ENCODE measurements at places on chromosomes 7 and 10.

DNA sequence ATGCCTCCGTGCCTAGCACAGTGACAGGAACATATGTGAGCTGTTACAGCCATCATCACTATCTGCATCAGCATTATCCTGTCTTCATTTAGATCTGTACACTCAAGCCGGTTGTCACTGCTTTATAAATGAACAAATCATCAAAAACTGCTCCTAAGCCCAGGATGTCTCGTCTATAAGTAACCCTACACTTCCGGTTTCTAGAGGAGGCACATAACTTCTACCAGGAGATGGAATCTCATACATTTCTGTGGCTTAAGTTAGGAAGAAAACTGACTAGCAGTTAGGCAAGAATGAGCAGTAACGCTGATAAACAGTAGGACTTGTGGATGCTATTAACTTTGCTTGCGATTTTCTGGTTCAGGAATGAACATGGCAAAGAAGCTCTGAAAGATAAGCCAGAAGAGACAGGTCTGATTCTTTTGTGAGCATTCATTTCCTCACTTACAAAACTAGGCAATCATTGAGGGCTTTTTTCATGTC lies 1199.2 kb downstream of the SORCS3 start:
- DNase-seq: no peak

- DNase-seq: no peak
These were observed 35.3 kb upstream of the BET1 start for GRCh38 chr7:94039368-94040035.

GRCh38 chr7:97020996-97021746 lies 3.5 kb downstream of the DLX5 start:
- no peak for DNase-seq

DNA sequence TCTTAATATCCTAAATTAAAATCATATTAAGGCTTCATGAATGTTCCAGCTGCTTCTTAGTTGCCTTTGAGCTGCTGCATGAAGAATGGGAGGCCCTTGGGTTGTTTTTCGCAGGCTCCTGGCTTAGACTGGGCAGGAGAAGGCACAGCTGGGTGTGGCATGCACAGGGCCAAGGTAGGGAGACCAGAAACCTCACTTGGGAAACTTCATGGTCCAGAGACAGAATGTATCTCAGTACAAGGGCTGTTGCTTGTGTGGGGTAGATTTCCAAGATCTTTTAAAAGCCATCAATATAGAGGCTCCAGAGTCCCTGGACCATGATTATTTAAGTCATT lies 49.9 kb downstream of the BUB3 start:
- DNase-seq: no peak

GRCh38 chr7:155205368-155206317 lies 92.0 kb upstream of the INSIG1 start:
- DNase-seq: no peak

DNA sequence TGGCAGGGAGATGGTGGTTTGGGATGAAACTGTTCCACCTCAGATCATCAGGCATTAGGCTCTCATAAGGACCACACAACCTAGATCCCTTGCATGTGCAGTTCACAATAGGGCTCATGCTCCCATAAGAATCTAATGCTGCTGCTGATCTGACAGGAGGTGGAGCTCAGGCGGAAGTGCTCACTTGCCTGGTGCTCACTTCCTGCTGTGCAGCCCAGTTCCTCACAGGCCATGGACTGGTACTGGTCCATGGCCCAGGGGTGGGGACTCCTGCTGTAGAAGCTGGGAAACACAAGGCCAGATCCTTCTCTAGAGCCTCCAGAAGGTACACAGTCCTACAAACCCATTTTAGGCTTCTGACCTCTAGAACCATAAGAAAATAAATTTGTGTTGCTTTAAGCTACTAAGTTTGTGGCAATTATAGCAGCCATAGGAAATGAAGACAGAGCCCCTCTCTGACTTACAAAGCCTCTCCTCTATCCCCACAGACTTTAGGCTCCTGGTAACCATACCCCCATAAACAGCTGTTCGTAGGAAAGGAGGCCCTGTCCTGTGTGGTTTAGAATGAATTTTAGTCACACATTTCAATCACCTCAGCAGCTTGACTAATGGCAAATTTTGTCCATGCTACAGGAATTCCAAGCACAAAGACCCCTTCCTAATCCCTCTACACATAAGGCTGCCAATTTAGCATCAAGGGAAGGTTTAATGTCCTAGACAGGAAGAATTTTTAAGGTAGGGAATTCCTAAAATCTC lies 206.1 kb upstream of the PHYHIPL start:
- no peak for DNase-seq

GRCh38 chr10:126972635-126973414 lies 67.6 kb downstream of the DOCK1 start:
- no peak for DNase-seq

DNA sequence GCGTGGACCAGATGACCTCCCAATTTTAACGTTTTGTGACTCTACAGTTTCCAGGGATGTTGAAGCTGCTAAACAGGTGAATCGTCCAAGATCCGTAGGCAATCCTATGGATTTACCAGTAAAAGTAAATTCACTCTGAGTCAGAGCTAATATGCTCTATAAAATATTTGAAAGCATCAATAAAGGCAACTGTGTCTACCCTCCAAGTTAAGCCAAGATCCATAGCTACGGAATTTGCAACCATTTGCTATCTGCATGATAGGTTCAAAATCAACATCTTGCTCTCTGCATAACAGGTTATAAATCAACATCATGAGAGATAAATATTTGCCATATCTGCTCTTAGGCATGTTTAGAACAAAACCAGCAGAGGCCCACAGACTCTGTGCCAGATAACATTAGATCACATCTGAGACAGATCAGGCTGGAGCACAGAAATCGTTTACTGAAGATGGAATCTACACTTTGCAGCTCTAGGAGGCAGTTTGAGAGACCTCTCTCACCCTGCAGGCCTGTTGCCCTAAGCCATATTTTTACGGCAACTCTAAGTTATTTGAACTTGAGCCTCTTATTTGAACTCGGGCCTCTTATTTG lies 80.7 kb upstream of the PDCD4 start:
- no peak for DNase-seq

- DNase-seq: no peak
These were observed 1053.2 kb downstream of the REEP3 start for GRCh38 chr10:64574371-64574770.

DNA sequence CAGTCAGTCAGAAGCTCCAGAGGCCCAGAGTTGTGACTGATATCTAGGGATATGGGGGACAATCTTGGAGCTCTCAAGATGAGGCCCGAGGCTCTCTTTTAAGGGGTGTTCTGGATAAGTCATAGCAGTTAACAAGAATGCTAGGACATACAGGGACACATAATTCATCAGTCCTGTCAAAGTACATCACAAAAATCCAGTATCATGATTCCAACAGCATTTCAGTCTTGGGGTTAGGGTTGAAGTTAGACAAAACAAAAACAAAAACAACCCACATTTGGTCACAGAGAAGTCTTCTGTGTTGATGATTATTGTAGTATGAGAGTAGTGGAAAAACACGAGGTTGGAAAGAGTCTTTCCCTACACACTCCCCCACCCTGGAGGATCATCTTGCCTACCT lies 39.4 kb downstream of the BTRC start:
- no peak for DNase-seq

DNA sequence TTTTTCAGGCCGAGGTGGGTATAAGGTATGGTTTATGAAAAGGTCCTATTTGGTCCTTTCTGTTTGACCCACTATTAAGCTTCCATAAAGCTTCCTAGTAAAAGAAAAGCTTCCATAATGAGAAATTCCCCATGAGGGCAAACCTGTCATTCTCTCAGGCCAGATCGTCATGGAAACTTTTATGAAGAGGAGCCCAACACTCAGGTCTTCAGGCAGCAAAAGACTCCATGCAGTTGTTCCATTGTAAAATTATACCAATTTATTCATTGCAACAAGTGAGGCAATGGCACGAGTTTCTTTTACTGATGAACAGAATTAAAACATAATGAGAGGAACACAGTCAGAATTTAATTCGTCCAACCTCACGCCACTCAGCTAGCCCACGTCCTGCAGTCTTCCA lies 188.6 kb downstream of the MTERF1 start:
- no peak for DNase-seq

GRCh38 chr10:47241256-47241655 lies 58.7 kb upstream of the GDF10 start:
- no peak for DNase-seq
